ENCODE measurements at places on chromosomes 2 and 18.

DNA sequence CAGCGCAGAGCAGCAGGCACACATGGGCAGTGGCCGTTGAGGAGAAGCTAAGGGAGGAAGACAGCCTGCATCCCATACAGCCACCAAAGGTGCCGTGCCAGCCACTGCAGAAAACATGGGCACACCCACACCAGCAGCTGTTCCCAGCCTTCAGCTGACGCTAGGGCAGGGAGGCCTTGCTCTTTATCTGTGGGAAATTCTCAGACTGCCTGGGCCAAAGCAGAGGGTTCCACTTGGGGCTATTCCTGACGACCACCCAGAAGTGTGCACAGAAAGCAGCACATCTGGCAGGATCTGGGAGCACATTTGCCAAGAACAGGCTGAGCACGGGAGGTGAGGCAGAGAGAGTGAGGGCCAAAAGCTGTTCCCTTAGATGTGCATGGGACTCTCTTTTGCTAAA lies 101.3 kb upstream of the SOX11 start:
- no peak for DNase-seq

- DNase-seq: no peak
These were observed 449.2 kb upstream of the DCC start for GRCh38 chr18:51890762-51891161.

DNA sequence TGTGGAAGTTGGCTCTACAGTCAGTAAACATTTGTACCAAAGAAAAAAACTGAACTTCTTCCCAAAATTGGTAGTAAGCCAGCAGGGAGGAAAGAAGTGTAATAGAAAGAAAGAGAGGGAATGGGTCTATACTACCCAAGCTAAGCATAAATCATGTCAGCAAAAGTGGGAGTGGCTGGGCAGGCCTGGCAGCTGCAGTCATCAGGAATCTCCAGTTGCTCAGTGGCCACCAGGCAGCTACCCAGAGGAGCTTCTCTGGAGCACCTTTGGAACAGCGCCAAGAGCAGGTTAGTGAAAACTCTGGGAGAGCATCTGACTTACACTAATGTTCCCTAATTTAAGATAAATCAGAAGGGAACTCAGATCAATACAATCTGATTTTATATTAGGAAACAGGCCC lies 14.3 kb downstream of the FRZB start:
- no peak for DNase-seq

DNA sequence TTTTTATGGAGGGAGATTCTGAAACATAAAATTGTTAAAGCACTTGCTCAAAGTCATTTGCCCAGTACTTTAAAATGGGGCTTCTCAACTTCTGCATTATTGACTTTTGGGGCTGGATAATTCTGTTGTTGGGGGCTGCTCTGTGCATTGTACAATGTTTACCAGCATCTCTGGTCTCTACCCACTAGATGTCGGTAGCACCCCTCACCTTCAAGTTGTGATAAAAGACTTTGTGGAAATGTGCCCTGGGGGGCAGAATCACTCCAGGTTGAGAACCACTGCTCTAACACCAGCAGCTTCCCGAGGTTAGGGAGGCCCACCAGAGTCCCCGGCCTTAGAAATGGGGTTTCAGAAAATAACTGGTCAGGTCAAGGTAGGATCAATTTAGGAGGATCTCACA lies 26.8 kb upstream of the CUL3 start:
- DNase-seq: no peak

GRCh38 chr2:95276888-95277245 lies 2.6 kb downstream of the PROM2 start:
- DNase-seq: no peak

GRCh38 chr2:226440127-226440918 lies 359.3 kb downstream of the IRS1 start:
- DNase-seq: no peak

GRCh38 chr2:31082002-31082401 lies 56.2 kb downstream of the GALNT14 start:
- DNase-seq: no peak

DNA sequence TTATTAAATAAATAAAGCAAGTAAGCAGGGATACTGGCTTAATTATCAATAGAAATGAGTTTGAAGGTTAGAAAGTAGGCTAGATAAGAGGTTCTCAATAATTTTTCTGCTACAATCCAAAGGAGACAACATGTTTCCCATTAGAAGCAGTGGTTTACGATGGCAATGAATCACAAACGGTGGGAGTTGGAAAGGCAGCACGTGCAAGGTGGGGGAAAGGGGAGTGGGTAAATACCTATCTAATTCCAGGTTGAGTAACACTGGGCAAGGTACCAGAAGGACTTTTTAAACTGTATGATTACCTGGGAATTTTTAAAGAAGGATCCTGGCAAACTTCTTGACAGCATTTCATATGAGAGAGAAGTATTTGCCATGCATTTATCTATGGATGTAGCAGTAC lies 289.9 kb downstream of the NBAS start:
- DNase-seq: no peak

GRCh38 chr2:47190188-47190881 lies 35.2 kb upstream of the STPG4 start:
- DNase-seq: no peak

DNA sequence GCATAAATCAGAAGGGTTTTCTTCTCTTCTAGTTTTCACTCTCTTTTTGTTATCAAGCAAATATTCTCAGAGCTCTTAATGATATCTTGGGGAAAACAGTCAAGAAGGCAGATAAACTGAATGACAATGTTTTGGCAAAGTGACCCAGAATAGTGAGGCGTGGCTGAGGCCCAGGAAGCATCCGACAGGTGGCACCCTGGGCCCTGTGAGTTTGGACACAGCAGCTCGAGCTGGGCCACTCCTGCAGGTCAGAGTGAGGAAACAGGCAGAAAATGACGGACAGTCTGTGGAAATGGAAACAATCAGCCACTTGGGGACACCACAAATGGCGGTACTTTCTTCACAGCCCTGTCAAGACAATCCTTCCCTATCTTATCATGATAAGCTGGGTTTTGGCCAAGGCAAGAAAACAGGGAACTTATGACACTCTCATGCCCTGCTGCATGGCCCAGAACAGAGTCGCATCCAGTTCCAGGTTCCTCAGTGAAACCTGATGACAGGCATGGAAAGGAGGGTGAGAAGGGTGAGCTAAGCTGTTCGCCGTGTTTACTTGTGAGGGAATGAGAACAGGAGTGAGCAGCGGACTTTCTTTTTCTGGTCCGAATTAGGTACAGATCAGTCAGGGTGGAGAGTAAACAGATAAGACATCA lies 32.1 kb downstream of the MRPL44 start:
- DNase-seq: no peak

GRCh38 chr18:48022531-48023329 lies 92.3 kb upstream of the SMAD2 start:
- peak; percentile 78 for DNase-seq

- no peak for DNase-seq
These were observed 150.2 kb upstream of the DOK6 start for GRCh38 chr18:69250305-69251151.

- no peak for DNase-seq
These were observed 160.7 kb upstream of the EPAS1 start for GRCh38 chr2:46136481-46136880.

Data from activated CD4-positive, alpha-beta T cell treated with anti-CD3 and anti-CD28 coated beads, Interleukin-2, amount 10 ng/mL, durations not matched to agents 24 days and 14 days (primary cell).